ENCODE measurements at places on chromosomes 16 and 17. TPM values are rescaled to one million over a fixed set of nuclear protein-coding genes. Genes with fewer than 3 reads are reported as not detected.

C17orf78 gene
- total RNA-seq = not detected

CIAO2B gene
- 131 TPM for total RNA-seq

ADAM11 gene
- 0.10 TPM for total RNA-seq

CORO6 gene
- 2.2 TPM for total RNA-seq

KRTAP2-3 gene
- not detected for total RNA-seq

Data from vein endothelial cell (primary cell).